Kidney epithelial cell (primary cell): ENCODE measurements at places on chromosomes 16 and 17.

DNA sequence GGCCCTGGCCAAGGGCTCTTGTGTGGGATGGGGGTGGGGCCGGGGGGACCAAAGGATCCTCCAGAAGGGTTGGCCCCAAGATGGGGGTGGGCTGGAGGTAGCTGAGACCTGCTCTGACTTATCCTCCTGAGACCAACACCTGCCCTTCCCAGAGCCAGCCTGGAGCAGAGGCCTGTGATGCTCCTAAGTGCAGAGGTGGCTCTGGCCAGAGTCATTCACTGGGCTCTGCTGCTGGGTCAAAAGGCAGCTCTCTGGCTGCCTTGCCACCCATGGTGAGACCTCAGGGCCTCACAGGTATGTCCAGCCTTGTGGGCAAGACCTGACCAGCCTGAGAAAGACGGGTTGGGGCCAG, 393 bp downstream of the SERPINF2 start:
- DNase-seq: no peak

DNA sequence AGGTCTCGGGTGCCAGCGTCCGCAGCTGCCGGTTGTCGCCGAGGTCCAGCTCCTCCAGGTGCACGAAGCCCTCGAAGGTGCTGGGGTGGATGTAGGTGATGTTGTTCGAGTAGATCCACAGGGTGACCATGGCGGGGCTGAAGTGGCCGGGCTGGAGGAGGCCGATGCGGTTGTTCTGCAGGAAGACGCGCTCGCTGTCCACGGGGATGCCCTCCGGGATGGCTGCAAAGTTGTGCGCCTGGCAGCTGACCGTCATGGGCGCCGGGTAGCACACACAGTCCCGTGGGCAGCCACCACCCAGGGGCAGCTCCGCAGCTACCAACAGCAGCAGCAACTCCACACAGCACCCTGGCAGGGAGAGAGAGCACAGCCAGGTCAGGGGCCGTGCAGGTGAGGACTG, 87.7 kb downstream of the RTN4RL1 start:
- DNase-seq: no peak

- no peak for DNase-seq
These were observed 17.1 kb downstream of the RAB11FIP4 start for GRCh38 chr17:31408586-31408985.

DNA sequence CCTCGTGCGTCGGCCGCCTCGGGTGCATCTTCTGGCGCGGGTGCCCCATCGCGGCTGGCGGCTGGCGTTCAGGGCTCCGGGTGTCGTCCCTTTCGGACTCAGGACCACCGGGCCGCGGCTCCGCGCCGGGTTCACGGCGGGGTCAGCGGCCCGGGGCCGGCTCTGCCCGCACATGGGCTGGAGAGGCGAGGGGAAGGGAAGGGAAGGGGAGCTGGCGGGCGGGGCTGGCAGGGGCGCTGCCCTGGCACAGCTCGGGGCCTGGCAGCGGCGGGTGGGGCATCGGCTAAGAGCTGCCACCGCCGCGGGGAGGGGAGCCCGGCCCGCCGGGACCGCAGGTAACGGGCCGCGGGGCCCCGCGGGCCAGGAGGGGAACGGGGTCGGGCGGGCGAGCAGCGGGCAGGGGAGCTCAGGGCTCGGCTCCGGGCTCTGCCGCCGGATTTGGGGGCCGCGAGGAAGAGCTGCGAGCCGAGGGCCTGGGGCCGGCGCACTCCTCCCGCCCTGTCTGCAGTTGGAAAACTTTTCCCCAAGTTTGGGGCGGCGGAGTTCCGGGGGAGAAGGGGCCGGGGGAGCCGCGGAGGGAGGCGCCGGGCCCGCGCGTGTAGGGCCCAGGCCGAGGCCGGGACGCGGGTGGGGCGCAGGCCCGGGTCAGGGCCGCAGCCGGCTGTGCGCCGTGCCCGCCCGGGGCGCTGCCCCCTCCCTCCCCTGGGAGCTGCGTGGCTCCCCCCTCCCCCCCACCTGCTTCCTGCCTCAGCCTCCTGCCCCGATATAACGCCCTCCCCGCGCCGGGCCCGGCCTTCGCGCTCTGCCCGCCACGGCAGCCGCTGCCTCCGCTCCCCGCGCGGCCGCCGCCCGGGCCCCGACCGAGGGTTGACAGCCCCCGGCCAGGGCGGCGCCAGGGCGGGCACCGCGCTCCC, 646 bp downstream of the HIC1 start:
- no peak for DNase-seq
